ENCODE measurements at places on chromosomes 1 and 21.

- DNase-seq: no peak
These were observed 147.1 kb downstream of the C1orf21 start for GRCh38 chr1:184533915-184534314.

DNA sequence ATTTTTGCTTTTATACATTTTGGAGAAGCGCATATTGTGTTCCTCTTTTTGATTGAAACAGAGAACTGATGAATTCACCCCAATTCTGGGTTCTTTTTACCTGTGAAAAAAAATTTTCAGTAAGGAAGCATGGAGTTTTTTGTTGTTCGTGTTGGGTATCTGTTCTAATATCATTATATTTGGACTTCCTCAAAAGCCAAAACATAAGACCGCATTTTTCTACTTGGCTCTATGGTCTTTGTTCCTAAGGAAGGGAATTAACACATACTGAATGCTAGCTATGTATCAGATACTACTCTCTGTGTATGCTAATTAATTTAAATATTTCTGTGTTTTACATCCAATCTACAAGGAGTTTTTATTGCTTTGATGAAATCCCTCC, 12.9 kb downstream of the EPB41 start:
- DNase-seq: no peak

GRCh38 chr1:167996266-167996665, 59.4 kb upstream of the MPC2 start:
- DNase-seq: no peak

GRCh38 chr1:216851073-216851472, 127.8 kb upstream of the ESRRG start:
- no peak for DNase-seq

DNA sequence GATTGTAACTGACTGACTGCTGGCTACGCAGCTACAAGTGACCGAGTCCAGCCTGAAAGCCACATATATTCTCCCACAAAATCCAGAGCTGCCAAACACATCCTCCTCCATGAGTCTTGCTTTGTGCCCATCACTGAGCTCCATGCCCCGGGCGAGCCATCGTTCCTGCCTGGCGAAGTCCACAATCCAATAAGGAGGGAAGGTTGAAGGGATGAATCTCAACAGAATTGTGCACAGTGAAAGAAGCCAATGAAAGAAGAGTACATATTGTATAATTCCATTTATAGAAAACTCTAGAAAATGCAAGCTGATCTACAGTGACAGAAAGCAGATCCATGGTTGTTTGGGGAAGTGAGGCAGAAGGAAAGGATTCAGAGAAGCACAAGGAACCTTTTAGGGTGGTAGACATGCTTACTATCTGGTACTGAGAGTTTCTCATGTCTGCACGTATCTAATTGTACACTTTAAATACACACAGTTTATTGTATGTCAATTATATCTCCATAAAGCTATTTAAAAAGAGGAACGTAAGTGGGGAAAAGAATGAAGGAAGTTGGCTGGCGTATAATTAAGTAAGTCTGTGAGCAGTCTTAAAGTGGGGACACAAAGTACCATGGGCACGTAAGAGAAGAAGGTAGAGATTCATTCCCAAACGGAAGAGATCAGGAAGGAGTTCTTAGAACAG, 115.9 kb upstream of the JUN start:
- DNase-seq: peak; percentile 22

DNA sequence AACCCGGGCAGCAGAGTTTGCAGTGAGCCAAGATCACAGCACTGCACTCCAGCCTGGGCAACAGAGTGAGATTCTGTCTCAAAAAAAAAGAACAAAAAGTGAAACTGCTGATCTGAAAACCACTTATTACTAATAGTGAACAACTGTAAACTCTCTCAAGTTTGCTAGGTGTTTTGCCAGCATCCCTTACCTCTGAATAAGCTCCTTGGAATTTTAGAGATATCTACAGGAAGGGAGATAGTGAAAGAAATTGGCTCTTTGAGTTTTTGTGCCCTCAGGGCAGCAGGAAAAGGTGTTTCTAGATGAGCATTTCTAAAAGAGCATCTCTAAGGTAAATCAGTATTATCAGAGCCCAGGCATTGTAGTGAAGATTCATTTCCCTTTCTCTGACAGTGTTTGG, 27.1 kb downstream of the PARK7 start:
- DNase-seq: no peak

DNA sequence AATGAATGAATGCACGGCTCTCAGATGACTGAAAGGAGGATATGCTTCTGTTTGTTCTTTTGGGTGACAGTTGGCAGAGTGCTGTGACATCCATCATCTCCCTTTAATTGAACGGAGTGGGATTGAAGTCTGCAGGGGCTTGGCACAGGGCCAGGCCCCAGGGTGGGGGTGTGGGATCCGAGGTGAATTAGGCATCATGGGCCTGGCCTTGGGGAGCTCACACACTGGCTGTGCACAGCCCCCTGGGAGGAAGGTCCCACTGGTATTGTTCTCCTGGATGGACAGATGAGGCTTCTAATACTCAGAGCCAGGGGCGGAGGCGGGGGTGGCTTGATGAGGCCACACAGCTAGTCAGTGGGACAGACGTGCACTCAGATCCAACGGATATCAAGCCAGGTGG, 19.3 kb downstream of the EPHB2 start:
- DNase-seq: no peak

DNA sequence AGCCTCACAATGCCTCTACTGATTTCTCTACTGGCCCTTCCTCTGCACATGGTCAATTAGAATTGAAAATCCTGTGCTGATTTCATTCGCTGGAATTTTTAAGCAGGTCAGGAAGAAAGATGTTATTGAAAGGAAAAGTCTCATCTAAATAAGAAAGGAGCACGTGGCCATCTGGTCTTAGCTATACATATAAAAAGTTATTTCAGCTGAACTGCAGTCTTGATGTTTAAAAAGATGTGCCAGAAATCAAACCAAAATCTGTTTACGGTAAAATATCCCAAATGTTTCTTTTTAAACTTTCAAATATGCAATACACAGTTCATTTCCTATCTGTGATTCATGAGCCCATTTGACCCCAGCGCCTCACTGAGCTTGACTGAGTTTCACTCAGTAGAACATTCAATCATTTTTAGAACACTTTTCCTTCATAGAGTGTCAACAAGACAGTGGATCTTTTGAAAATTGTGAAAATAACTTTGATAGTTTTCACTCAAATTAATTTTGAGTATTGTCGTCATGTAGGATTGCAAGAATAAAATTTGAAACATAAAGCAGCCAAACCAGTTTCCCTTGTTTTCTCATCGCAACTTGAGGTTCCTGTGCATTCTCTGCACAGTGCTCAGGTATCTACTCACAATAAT, 293.6 kb downstream of the PTPRC start:
- DNase-seq: peak; percentile 26

DNA sequence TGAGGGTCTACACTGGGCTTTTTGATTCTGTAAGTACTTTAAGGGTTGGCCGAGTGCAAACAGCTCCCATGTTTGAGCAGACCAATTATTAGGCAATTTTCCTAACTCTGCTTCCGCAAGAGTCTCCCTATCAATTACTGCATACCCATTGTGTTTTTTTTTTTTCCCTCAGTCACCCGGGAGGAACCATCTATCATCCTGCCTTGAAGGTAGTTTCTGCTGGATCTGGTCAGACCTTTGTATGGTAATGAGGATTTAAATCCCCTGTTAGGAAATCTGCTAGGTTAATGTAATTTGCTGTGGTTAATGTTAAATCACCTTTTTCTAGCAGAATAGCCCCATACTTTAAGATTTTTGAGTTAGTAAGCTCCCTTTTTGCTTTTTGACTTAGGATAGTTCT, 40.8 kb upstream of the WARS2 start:
- DNase-seq: no peak

DNA sequence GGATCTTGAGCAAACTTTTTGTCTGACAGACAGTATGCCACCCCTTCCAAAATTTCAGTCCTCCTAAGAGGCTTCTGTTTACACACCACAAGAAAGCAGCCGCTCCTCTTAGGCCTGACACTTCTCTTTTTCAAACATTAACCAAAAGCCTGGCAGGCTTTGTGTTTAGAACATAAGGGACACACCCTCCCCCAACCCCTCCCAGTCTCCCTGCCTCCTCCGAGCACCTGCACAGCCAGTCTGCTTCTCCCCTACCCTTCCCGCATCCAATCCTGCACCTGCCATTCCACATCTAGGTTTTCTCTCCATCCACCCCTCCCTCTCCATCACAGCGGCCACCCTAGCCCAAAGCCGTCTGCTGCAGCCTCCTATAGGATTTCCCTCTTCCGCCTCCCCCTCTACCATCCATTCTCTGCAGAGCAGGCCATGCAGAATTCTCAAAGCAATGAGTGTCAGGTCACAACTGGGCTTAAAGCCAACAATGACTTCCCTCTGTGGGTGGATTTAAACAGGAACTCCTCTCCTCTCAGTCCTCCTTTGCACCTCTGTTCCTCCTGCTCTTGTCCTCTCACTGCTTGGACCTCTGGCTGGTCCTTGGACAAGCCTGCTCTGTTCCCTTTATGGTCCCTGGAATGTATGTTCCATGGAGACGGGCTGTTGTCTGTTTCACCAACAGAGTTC, 478.2 kb downstream of the NPHP4 start:
- DNase-seq: no peak

DNA sequence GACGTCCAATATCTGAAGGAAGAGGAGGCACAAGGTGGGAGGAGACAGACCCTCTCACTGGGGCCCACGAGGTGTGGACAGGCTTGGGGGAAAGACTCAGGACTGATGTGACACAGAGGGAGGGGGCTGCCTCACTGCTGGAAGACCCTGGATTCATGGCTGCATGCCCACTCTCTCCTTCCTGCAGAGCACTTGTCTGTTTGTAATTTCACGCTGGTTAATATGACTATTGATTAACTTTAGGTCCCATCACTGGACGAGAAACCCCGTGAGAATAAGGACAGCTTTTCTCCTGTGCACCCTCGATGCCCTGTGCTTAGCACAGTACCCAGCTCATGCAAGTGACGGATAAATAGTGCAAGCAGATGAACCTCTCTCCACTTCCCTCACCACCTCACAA, 35.1 kb downstream of the CACNA1S start:
- no peak for DNase-seq

GRCh38 chr1:151720974-151721787, at the start of gene RIIAD1:
Gene RIIAD1, plus strand, starts transcription at chr1:151721522. Its CDS starts 15 bp downstream, at chr1:151721537.
- peak; percentile 23 for DNase-seq

GRCh38 chr1:62977366-62977765, 193.4 kb downstream of the ATG4C start:
- peak; percentile 3 for DNase-seq
